ENCODE measurements at places on chromosomes 5 and 9. TPM values are rescaled to one million over a fixed set of nuclear protein-coding genes. Genes with fewer than 3 reads are reported as not detected.

FOXD4L5 gene
- 1.4 TPM for polyA plus RNA-seq

NRG2 gene
- polyA plus RNA-seq, result 2.7 TPM

PDE8B gene
- polyA plus RNA-seq, result 11.4 TPM

C9 gene
- polyA plus RNA-seq, result not detected

MYORG gene
- 21.5 TPM for polyA plus RNA-seq

SNCB gene
- polyA plus RNA-seq, result not detected

EPB41L4A gene
- 5.9 TPM for polyA plus RNA-seq

ACTBL2 gene
- polyA plus RNA-seq, result not detected

PRDM9 gene
- not detected for polyA plus RNA-seq

CDH12 gene
- 1.6 TPM for polyA plus RNA-seq

MLANA gene
- polyA plus RNA-seq, result 1.2 TPM

PGM5 gene
- polyA plus RNA-seq, result 50.7 TPM

HMGCR gene
- 32.1 TPM for polyA plus RNA-seq

- DNase-seq, result no peak
These were observed 286.7 kb downstream of the TLE4 start for GRCh38 chr9:79858508-79858907.

GRCh38 chr5:473551-474192 is 30.7 kb downstream of the EXOC3 start:
- DNase-seq, result peak; percentile 33

DNA sequence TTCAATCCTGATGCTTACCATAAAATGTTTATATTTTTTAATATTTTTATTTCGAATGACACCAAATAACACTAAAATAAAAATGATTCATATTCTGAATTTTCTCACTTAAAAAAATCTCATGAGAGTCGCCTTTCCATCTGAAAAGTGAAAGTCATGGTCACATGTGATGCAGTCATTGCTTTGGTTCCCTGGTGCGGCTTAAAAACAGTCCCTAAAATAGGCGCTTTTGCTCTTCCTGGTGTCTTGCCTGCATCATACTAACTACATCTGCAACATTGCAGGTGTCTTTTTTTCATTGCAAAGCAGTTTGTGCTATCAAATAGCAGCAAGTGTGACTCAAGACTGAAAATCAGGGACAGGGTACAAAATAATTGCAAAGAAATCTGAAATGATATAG is 185.2 kb upstream of the NREP start:
- DNase-seq, result no peak

DNA sequence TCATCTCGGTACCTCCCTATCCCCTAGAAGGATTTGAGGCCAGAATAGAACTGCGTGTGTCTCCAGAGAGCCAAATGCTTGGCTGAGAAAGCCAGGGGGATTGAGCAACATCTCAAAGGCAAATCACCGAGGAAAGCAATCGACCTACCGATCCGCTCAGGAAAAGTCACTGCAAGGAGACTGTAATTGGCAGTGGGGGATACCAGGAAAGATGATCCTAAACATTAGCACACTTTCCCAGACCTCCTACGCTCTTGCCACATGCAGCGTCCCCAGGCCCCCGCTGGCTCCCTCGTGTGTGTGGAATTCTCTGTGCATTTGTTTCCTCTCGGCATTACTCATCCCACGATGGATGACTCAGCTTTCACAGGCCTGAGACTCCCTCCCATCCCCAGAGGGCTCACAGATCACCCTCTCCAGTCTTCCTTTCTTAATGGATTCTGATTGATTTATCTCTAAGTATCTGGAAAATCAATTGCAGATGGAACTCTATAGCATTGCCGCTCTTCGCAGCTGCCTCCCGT is 82.2 kb upstream of the ICE1 start:
- DNase-seq, result peak; percentile 57

DNA sequence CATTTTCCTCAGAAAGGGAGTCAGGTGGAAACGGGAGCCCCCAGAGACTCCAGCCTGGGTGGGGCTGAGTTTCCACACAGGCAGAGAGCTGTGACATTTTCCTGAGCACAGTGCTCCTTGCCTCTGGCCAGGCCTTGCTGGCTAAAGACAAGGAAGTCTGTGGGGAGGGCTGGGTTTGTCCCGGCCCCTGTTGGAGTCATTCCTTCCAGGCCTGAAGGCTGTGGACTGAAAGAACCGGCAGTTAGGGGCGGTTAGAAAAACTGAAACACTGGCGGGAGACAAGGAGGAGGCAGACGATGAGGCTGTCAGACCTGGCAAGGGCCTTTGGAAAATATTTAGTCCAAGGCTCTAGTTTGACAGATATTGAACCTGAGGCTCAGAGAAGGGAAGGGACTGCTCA is 29.9 kb downstream of the COL15A1 start:
- no peak for DNase-seq

GRCh38 chr9:93825348-93826115 is 129.6 kb downstream of the BARX1 start:
- DNase-seq, result no peak

DNA sequence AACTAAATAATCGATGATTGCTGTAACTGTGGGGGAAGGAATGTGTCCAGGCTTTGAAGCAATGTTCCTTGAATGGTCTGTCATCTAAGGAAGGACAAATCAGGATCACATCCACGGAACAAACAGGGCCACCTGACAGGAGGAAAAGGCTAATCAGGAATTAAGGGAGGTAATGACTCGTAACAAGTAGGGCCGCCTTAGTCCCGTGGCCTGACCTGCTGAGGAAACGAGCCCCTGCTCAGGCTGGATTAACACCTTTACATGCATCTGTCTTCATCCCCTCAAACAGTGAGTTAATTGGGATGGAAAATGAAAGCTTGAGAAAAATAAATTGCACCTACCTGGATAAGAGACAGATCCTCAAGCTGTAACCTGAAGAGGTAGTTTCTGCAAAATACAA is 227.8 kb downstream of the SEMA5A start:
- DNase-seq, result no peak

- no peak for DNase-seq
These were observed 64.5 kb downstream of the TSTD2 start for GRCh38 chr9:97568461-97569275.

GRCh38 chr5:145347026-145347616 is 488.0 kb downstream of the PRELID2 start:
- DNase-seq, result no peak

GRCh38 chr5:166722939-166723338 is 1568.5 kb upstream of the WWC1 start:
- DNase-seq, result no peak

DNA sequence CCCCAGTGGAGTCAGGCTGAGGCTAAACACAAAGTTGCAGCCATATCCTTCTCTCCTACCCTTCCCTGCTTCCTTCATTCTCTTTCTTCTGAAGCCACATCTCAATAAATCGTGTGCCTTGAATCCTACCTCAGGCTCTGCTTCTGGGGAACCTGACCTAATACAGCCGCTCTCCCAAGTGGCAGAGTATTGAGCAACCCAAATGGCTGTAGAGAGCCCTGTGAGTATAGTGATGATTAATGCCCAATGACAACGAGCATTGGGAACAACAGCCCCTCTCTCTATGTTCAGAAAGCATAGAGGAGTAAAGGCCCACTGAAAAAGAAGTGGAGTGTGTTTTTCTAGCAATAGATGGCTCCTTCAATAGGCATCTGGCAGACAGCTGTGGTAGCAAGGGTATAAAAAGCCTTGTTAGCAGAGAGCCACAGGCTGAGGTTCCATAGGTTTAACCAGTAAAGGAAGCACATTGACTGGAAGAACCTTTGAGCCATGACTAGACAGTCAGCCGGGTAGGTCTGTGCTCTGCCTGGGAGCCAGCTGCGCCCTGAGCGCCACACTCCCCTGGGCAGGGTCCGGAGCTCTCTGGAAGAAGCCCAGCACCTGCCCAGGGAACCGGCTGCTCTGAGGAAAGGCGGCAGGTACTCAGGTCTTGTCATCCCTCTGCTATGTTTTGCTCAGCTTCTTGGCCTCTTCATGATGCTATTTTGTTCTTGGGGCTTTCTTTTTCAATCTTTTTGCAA is 22.6 kb upstream of the HSPA9 start:
- no peak for DNase-seq

DNA sequence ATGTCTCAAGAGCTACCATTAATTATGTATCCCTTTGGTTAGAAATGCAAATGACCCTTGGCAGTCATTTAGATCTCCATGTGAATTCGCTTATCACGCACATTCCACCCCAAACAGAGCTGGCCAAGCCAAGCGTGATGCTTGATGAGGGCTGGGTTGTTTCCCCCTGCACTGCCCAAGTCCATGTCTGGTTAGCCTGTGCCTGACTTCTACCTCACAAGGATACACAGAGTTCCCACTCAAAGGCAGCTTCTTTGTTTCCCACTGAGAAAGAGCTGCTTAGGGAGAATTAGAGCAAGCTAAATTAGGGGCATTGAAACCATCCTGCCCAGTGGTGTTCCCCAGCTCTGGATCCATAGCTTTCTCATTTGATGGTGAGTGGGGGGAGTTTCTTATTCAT is 87.2 kb downstream of the FSTL4 start:
- no peak for DNase-seq

- DNase-seq, result peak; percentile 35
These were observed 11.0 kb downstream of the SPINK14 start for GRCh38 chr5:148179234-148179824.

- no peak for DNase-seq
These were observed 208.0 kb upstream of the ANKRD55 start for GRCh38 chr5:56440871-56441740.

DNA sequence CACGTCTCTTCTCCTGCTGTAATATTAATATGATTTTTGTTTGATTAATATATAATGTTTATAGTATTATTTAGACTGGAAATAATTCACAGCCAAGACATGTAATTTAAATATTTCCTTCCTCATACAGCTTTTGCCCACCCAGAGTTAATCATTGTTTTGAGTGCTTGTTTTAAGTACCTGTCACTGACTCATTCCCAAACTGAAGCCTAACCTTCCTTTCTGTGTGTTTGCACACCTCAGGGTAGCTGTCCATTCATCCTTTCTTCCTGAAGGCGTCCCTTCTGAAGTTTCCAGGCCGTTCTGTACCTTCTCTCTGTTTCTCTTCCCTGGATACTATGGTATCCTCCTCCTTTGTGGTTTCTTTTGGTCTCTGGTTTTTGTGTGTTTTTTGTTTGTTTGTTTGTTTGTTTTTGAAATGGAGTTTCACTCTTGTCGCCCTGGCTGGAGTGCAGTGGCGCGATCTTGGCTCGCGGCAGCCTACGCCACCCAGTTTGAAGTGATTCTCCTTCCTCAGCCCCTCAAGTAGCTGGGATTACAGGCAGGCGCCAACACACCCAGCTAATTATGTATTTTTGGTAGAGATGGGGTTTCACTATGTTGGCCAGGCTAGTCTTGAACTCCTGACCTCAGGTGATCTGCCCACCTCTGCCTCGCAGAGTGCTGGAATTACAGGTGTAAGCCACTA is 312.4 kb downstream of the DOCK8 start:
- no peak for DNase-seq

DNA sequence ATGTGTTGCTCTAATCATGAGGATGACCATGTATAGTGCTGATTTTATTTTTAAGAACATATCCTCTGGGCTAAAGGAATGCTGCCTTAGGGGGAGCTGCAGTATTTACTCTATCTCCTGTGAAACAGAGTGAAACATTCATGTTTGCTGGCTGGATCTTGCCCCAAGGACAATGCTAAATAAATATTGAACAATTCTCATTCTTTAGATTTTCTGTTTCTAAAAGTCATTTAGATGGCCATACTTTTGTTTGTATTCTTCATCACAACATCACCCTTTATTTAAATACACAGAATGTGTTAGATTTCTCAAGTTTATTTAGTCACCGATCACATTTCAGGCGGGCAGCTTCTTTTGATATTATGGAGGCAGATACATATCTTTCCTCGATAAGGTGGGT is 103.3 kb downstream of the ARHGEF28 start:
- DNase-seq, result no peak

DNA sequence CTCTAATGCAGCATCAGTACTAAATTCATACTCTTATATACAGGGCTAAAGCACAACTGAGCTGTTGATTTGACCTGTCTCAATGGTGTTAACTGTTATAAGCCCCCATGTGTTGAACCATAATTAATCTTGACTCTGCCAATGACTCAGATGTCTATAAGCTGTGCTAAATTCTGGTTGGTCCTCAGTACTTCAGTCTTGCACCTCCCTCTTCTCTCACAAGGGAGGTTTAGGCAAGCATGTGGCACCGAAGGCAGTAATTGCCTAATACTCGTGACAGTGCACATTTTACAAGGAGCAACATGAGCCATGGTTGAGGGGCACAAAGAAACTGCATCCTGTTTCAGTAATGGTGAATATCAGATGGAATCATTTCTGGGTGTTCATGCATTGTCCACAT is 255.9 kb downstream of the TRPM3 start:
- no peak for DNase-seq

GRCh38 chr9:114729706-114730105 is 47.7 kb upstream of the TEX48 start:
- DNase-seq, result no peak

GRCh38 chr9:113620377-113621161 is 157.0 kb downstream of the RGS3 start:
- peak; percentile 86 for DNase-seq

DNA sequence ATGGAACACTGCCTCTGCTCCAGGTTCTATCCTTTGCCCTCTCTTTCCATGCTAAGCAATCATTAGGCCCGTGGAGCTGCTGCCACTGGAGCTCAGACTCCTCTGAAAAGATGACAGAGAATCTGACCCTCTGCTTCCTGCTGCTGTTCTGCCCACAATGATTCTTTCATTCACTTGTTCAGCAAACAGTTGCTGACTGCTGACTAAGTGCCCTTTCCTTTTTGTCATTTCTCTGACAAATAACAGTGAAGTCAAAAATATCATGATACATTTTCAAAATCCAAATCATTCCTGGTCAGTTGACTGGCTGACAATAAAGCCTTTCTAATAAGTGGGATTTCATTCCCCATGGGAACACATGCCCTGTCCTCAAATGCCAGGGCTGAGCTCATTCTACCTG is 110.1 kb downstream of the SIL1 start:
- no peak for DNase-seq

GRCh38 chr5:172104801-172105701 is 83.0 kb downstream of the STK10 start:
- no peak for DNase-seq

DNA sequence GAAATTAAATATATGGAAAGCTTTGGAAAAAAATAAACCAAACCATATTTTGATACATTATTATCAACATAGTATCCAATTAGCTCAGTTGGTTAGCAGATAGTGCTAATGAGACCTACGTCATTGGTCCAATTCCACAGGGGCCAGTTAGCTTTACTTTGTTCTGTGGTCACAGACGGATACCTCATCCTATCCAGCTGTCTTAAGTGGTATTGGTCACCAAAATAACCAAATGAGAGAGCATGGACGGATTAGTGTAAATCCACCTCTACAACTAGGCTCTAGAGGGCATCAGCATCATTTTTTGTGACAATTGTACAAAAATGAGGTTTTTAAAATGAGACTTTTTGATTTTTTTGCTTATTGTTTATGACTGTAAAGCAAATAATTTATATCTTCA is 364.2 kb downstream of the KIAA0825 start:
- DNase-seq, result no peak

GRCh38 chr5:181114844-181115778 is 15.9 kb downstream of the OR2V1 start:
- no peak for DNase-seq

DNA sequence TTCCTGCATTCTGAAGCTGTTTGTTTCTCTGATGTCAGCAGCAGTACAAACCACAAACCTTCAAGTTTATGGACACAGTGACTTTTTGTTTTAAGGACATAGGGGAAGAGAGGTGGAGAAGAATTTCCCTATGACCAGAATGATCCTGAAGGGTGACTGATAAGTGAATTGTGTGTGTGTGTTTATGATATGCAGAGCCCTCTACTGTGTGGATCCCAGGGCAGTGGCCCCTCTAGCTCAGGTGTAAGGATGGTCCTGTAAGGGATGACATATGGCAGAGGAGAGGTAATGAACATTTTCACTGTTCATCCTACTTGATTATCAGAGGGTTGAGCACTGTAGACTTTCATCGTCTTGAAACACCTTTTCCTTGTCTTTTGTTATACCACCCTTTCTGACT is 30.6 kb upstream of the TMED7 start:
- no peak for DNase-seq

All from muscle of arm (tissue), 14 donors.